ENCODE measurements at places on chromosomes 1 and 21. TPM values are rescaled to one million over a fixed set of nuclear protein-coding genes. Genes with fewer than 3 reads are reported as not detected.

The CELA3A gene
- total RNA-seq: not detected

DNA sequence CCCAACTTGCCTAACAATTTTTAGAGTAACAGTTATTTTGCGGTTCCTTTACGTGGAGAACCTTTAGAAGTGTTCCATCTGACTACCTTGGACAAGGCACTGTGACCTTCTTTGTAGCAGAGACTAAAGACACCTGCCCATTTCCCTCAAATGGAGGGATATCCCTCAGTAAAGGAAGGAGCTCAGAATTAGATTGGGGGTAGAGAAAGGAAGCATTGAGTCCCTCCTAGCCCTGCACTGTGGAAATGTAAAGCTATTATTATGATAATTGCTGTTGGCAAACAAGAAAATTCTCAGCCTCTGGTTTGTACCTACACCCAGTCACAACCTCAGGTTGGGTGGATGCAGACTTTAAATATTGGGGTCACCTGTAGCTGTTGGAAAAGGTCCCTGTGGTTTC, 72.6 kb upstream of the MACF1 start:
- no peak for DNase-seq
- H3K27me3 ChIP-seq: no peaks in the 10 kb centered on the region
- no peak overlapping the region for H3K4me3 ChIP-seq

The AK2 gene
- 135 TPM for total RNA-seq

The KCNJ10 gene
- total RNA-seq: 17.1 TPM

GRCh38 chr1:183670169-183670568, 17.1 kb upstream of the APOBEC4 start:
- no peaks in the 10 kb centered on the region for H3K27me3 ChIP-seq
- H3K4me3 ChIP-seq: no peak overlapping the region
- no peak overlapping the region for H3K27ac ChIP-seq
- H3K4me1 ChIP-seq: no peaks in the 10 kb centered on the region
- DNase-seq: no peak

DNA sequence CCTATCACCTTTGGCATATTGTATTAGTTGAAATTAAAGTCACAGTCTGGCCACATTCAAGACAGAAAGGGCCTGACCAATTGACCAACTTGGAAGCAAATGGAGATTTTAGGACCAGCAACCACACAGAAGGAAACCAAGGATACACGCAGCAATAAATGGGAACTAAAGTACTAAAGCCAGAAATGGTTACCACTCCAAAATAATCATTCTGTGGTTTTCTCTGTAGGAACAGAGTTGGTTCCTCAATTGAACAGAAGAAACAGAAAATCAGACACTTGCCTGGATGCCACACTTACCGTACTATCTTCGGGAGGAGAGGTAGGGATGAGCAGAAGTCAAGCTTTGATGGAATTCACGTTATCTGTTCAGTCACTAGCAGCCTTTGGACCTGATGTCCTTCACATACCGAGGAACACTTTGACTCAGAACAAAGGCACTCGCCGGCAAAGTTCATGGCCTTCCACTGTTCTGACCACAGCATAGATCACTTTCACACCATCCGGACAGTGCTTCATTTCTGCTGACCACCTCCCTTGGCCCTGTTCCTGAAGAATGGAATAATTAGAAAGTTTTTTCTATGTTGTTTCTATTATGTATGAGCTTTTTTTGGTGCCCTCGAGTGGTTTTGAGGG, 96.9 kb downstream of the LPAR3 start:
- no peaks in the 10 kb centered on the region for H3K4me1 ChIP-seq
- H3K27me3 ChIP-seq: no peaks in the 10 kb centered on the region
- H3K4me3 ChIP-seq: no peak overlapping the region
- no peak for DNase-seq
- no peak overlapping the region for H3K27ac ChIP-seq
- H3K36me3 ChIP-seq: no peaks in the 10 kb centered on the region

The PAQR6 gene
- 43.1 TPM for total RNA-seq

The SYTL1 gene
- total RNA-seq: 3.6 TPM

The SMIM1 gene
- 0.99 TPM for total RNA-seq

The G0S2 gene
- total RNA-seq: 1.7 TPM

DNA sequence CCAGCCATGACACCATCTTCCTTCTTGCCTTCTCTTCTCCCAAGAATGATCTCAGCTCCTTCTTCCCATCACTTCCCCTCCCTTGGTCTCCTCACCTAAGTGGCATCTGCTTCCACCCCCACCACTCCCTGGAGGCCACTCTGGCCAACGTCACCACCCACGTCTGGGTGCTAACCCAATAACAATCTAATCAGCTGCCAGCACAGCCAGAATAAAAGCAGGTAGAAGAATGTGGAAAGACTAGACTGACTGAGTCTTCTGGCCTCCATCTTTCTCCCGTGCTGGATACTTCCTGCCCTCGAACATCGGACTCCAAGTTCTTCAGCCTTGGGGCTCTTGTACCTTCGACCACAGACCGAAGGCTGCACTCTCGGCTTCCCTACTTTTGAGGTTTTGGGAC, 245.3 kb upstream of the CSF3R start:
- no peak overlapping the region for H3K4me3 ChIP-seq
- no peak overlapping the region for H3K27ac ChIP-seq
- no peaks in the 10 kb centered on the region for H3K27me3 ChIP-seq
- no peaks in the 10 kb centered on the region for H3K36me3 ChIP-seq

The LEMD1 gene
- total RNA-seq: 0.99 TPM

The RAP1GAP gene
- total RNA-seq: 17.1 TPM

DNA sequence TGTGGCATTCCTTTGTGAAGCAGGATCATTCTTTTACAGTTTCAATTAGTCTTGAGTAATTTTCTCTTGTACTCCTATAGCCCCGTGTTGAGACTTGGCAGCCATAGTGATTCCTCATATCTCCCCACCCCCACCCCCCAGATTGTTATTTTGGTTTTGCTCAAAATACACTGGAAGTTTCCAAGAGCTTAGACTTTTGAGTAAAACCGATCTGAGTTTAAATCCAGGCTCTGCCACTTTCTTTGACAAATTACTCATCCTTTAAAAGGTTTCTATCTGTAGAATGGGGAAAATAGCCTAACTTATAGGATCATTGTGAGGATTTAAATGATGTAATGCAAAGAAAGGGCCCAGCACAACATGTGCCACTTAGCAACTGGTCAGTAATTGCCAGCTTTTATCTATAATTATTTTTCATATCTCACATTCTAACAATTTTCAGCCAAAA, 53.1 kb upstream of the RC3H1 start:
- H3K36me3 ChIP-seq: no peaks in the 10 kb centered on the region
- DNase-seq: no peak
- H3K4me3 ChIP-seq: no peak overlapping the region
- H3K4me1 ChIP-seq: no peaks in the 10 kb centered on the region

- H3K4me1 ChIP-seq: peaks cover 23% of the 10 kb centered on the region
- DNase-seq: no peak
- no peaks in the 10 kb centered on the region for H3K27me3 ChIP-seq
- H3K36me3 ChIP-seq: no peaks in the 10 kb centered on the region
These were observed 17.9 kb upstream of the KANK4 start for GRCh38 chr1:62336995-62337705.

DNA sequence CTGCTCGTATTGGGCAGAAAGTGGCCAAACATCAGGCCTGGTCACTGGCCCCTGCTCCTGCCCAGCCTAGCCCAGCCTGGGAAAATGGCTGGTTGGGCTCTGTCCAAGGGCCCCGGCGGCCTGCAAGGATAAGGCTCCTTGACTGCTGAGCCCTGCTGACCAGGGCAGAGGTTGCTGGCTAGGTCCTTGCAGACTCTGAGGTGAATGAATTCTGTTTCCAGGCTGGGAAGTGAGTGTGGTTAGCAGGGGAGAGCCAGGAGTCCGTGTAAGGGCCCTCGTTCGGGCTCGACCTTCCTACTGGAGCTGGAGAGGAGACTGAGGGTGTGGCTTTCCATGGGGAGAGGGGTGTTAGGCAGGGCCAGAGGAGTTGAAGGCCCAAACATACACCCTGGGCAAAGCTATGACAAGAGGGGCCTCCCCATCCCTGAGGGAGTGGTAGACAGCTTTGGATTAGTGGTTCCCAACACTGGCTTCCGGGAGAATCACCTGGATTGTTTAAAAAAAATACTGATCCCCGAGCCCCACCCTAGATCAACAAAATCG, 20.6 kb downstream of the CSF1 start:
- H3K27me3 ChIP-seq: no peaks in the 10 kb centered on the region
- no peak overlapping the region for H3K4me3 ChIP-seq
- no peak for DNase-seq
- peaks cover 44% of the 10 kb centered on the region for H3K4me1 ChIP-seq

The AADACL3 gene
- total RNA-seq: not detected

- no peak overlapping the region for H3K27ac ChIP-seq
- no peak overlapping the region for H3K4me3 ChIP-seq
- H3K4me1 ChIP-seq: no peaks in the 10 kb centered on the region
- DNase-seq: no peak
- H3K36me3 ChIP-seq: no peaks in the 10 kb centered on the region
These were observed 6.7 kb downstream of the SPRR2E start for GRCh38 chr1:153087652-153088051.

The CITED4 gene
- total RNA-seq: 3.7 TPM

All from spinal cord (tissue), 10 donors.